ENCODE measurements at places on chromosomes 7 and 10.

GRCh38 chr10:102753718-102754117 is 10.0 kb downstream of the WBP1L start:
- DNase-seq = no peak

GRCh38 chr10:96579133-96579532 is 7.7 kb downstream of the TM9SF3 start:
- DNase-seq = no peak

DNA sequence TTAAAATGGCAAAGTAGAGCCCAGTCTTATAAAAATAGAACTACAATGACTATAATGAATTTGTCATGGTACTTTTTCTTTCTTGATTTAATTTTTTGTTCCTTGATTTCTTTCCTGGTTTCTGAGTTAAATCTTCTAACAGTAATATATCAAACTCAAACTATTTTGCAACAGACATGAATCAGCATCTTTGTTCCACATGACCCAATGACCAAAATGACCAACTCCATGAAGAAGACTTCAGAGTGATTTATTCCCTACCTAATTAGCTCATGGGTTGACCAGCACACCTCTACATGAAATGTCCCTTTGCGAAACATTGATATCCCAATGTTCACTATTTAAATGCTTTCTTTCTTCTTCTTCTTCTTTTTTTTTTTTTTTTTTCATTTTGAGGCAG is 30.9 kb downstream of the NMT2 start:
- DNase-seq = no peak

- DNase-seq = no peak
Observed at GRCh38 chr10:75592151-75592787, 160.8 kb downstream of the LRMDA start.

DNA sequence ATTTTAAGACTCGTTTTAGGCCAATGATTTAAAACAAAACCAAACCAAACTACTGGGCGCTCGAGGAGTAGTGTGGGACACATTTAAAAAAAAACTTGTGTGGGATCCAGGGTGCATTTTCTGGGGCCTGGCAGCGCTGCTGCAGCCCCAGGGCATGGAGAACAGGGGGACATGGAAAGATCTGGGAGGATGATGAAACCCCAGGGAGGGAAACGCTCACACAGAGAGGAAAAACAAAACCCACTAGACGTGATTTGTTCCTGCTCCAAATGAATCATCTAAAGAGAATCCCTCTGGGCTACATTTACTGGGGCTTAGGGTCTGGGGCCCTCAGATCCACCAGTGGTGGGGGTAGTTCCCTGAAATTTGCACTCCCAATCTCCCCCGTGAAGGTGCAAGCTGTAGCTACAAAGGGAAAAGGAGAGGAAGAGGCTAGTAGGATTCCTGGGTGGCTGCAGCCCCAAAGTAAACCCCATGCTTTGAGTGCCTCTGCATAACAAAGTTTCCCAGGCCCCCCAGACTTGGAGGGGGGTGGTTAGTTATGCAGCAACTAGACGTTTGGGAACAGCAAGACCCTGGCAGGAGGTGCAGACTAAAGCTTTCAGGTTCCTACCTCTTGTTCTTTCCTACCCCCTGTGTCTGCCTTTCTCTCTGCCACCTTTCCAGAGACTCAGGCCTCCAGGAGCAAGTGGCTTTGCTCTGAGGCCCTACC is 14.5 kb upstream of the HOXA13 start:
- DNase-seq = no peak

DNA sequence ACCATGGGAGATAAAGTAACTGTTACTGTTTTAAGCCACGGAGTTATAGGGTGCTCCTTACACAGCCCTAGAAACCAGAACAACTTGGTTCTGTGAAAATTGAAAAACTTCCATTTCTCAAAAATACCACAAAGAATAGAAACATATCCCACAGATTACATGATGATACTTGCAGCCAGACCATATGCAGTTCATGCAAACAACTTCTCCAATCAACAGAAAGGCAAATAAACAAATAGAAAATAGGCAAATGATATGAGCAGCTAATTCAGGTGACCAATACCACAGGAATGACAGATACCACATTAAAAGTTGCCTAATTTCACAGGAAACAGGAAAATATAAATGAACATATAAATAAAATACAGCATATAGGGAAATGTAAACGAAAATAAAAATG is 297.5 kb downstream of the HTR7 start:
- no peak for DNase-seq

DNA sequence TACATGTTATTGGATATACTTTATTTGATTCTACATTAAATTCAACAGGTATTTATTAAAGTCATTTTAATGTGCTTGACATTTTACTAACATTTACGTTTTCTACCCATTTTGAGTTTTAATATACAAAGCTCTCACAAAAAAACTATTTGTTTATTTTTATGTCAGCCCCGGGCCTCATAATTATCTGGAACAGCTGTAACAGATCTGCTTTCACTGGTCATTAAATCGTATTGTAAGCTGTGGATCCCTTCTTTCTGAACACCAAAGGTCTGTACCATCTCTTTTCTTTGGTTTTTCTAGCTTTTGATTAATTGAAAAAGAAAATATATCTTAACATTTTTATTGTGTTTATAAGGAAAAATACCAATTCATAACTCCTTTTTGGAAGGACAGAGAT is 73.5 kb downstream of the SEMA3E start:
- no peak for DNase-seq
